Right lobe of liver (tissue), 6 donors: ENCODE measurements at places on chromosomes 13 and 19. TPM values are rescaled to one million over a fixed set of nuclear protein-coding genes. Genes with fewer than 3 reads are reported as not detected.

ERICH4 gene
- not detected for total RNA-seq

CBARP gene
- total RNA-seq, result 0.15 TPM

DNA sequence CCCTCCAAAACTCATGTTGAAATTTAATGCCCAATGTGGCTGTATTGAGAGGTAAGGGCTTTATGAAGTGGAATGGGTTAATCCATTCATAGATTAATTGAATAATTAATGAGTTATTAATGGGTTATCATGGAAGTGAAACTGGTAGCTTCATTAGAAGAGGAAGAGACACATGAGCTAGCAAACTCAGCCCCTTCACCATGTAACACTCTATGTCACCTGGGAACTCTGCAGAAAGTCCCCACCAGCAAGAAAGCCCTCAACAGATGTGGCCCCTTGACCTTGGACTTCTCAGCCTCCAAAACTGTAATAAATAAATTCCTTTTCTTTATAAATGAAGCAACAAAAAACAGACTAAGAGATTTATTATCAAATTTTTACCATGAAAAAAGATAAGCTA lies 223.5 kb downstream of the KLF12 start:
- no peak for DNase-seq

PRTN3 gene
- not detected for total RNA-seq

DNA sequence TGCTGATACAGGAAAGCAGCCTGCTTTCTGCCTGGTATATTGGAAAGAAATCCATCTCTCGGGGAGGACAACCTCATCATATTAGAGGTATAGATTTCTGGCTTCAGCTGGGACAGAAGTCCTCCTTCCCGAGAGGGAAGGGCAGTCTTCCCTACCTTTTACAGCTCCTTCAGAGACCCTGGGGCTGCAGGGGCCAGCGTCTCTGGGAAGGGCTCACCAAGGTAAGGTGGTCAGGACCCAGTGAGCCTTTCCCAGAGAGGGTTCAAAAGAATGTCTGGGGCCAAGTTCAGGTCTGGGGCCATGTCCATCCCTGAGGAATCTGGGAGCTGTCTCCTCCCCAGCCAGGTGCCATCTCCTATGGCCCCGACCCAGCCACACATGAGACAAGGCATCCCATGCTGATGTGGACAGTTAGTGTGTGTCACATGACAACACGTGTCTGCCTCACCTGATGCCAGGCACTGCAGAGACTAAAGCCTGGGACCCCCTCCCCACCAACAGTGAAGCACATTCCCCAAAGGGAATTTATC lies 136.4 kb downstream of the URI1 start:
- DNase-seq, result peak; percentile 22

- no peak for DNase-seq
Measured at GRCh38 chr19:40690050-40690692, at the start of gene NUMBL. TSS of gene NUMBL (minus strand) at chr19:40690651. CDS start at chr19:40690483, 168 bp downstream.

CYP2A7 gene
- 396 TPM for total RNA-seq

DNA sequence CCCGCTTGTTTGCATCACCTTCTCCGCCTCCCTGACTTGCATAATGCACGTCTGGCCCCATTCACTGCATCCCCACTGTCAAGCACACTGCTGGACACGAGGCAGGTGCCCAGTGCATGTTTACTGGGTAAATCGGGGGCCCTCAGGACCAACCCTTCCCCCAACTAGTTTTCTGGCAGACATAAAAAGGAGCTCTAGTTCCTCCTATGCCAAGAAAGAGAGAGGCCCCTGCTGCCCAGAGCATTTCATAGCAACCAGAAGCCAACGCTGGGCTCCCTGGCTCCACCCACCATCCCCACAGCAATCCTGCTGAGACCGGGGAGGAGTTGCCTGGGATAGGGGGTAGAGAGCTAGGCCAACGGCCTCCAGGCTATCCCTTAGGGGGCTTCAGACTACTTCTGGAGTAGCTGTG lies 23.2 kb downstream of the ANKRD27 start:
- DNase-seq, result no peak

FXYD7 gene
- not detected for total RNA-seq

- peak; percentile 74 for DNase-seq
Measured at GRCh38 chr13:40786568-40786996, 2.8 kb upstream of the SLC25A15 start.

DNA sequence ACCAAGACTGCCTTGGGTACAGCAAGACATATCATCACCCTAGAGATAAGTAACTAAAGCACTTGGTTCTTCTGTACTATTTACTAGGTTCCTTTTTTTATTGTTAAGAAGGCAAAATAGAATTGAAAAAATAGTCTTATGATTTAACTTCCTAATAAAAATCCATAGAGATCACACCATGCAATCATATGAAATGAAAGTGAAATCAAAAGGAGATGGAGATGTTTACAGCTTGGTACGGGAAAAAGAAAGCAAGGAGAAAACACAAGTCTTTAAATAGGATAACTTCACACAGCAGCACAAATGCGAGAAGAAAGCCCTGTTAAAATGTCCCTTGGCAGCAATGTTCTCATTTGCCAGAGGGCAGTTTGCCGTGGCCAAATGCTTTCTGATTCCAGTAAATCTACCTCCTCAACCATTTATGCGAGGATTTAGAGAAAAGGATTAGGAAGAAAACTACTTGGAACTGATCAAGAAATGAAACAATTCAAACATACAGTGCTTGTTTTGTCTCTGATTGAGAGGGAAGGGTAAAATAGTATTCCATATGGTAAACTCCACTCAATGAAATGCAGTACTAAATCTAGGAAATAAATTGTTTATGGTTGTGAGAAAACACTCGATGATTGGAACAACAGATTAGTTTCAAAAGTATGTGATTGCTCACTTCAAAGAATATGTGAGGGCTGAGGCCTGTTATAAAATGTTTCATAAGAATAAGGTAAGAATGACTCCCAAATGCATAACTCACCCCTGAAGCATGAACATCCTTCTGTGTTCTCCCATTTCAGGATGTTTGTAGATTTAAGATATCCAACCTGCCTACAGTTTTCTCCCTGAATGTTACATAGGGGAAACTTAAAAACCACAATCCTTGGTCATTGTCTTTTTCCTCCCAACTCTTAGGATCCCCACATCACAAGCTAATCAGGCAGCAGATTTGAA lies 487.8 kb downstream of the DACH1 start:
- DNase-seq, result no peak

- peak; percentile 91 for DNase-seq
Measured at GRCh38 chr13:30673669-30674521, 56.2 kb downstream of the USPL1 start.

GRCh38 chr13:32320528-32320927 lies 5.2 kb downstream of the BRCA2 start:
- no peak for DNase-seq

ZNF723 gene
- total RNA-seq, result not detected

NKG7 gene
- total RNA-seq, result 4.0 TPM

DNA sequence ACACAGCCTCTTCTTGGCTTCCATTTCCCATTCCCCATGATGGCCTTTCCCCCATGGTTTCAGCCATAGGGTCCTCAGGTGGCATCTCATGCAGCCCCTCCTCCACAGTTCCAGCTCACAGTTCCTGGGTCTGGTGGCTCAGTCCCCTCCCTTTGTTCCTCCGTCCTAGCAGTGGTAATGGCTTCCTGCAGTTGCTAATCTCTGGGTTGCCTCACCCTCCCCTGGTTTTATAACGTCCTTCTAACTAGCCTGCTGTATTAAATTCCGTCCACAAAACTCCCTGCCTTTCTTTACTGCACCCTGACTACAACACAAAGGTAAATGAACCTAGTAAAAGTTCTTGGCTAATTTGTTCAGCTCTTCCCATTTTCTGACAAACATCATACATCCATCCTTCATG lies 30.9 kb downstream of the CCDC70 start:
- no peak for DNase-seq

GRCh38 chr13:40813667-40814454 lies 24.4 kb downstream of the SLC25A15 start:
- no peak for DNase-seq

- no peak for DNase-seq
Measured at GRCh38 chr13:43880214-43880855, 631 bp downstream of the LACC1 start.

- no peak for DNase-seq
Measured at GRCh38 chr19:13045812-13046211, 50.5 kb downstream of the NFIX start.

GRCh38 chr13:104854698-104855097 lies 1680.8 kb downstream of the EFNB2 start:
- DNase-seq, result no peak

APC2 gene
- 0.13 TPM for total RNA-seq

PEG3 gene
- total RNA-seq, result 4.7 TPM

F7 gene
- total RNA-seq, result 147 TPM

DNA sequence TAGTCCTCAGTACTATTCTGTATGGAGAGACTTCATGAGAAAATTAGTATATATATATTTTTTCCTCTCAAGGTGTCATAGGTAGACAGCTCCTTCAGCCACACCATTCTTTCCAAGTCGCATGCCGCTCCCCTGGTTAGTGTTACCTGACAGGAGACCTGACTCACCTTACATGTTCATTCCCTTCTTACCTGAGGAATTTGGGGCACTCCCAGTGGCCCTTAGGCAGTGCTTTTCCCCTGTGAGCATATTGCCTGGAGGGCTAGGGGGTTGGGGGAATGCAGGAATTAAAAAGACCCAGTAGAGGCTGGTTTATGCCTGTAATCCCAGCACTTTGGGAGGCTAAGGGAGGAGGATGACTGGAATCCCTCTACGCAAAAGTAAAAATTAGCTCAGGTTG lies 9.0 kb upstream of the ACTN4 start:
- DNase-seq, result no peak

DNA sequence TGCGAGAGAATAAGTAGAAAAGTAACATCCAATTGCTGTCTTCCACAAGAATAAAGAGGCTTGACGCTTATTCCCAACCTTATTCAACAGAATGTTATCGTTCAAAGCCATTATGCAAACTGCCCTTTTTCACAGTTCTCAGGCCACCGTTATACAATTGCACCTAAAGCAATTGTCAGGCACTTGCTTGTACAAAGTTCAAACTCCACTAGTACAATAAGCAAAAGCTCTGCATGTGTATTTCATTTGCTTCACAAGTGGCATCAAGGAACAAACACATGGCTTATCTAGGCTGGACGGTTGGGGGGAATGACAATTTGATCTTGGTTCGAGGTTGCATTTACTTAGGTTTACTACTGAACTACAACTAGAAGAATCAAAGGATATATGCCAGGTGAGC lies 815.6 kb downstream of the EFNB2 start:
- no peak for DNase-seq

GRCh38 chr13:37340901-37341670 lies 235.6 kb upstream of the CSNK1A1L start:
- no peak for DNase-seq

GRCh38 chr13:98599502-98600328 lies 22.8 kb upstream of the STK24 start:
- no peak for DNase-seq

- no peak for DNase-seq
Measured at GRCh38 chr13:113460599-113460998, 7.3 kb upstream of the ADPRHL1 start.

- DNase-seq, result no peak
Measured at GRCh38 chr19:18710996-18711751, 27.7 kb downstream of the CRTC1 start.

DNA sequence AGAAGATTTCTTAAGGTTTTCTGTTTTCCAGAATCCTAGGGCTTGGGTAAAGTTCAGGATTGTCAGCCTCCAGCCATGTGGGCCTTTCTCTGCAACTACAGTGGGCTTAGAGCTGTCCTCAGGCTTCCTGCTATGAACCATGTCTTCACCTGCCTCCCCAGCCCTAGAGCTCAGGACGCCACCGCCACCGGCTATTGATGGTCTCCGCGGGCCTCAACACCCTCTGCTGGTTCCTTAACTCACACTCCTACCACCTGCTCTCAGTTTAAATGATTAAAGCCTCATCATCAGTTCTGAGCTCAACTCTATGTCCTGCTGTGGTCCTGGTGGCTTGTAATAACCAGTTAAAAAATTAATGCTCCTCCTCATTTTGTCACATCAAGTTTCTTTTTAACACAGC lies 221.0 kb downstream of the EFNB2 start:
- no peak for DNase-seq

DNA sequence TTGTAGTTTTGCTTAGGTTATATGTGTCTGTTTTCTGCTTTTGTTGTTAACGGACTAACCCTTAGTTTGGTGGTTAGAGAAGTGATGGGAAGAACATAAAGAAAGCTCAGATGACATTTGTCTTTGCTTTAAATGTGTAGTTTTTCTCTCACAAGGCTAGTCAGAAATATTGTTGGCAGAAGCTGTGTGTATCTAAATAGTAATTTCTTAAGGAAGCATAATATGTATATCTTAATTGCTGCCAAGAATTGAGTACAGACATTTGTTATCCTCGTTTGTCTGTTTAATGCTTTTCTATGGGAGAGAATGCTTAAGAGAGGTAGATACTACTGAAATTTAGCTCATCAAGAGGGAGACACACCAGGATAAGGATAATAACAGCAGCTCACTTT lies 2.7 kb downstream of the RGCC start:
- no peak for DNase-seq

GRCh38 chr13:67474115-67474514 lies 244.0 kb upstream of the PCDH9 start:
- DNase-seq, result no peak

DNA sequence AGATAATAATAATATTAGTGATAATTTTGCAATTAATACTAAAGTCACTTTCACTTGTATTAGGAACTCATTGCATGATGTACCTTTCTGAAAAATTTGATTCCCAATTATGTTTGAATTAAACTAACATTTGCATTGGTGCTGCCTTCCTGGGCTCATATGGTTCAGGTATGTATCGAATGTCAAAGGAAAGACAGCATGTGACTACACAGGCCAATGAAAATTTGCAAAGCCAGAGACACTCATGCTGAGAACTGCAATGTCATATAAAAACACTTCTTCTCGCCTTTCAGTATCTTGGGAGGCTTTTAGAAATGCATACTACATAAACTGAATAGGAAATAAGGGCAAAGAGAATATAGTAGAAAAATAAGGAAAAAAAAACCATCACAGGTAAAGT lies 44.3 kb downstream of the RAP2A start:
- DNase-seq, result no peak

DNA sequence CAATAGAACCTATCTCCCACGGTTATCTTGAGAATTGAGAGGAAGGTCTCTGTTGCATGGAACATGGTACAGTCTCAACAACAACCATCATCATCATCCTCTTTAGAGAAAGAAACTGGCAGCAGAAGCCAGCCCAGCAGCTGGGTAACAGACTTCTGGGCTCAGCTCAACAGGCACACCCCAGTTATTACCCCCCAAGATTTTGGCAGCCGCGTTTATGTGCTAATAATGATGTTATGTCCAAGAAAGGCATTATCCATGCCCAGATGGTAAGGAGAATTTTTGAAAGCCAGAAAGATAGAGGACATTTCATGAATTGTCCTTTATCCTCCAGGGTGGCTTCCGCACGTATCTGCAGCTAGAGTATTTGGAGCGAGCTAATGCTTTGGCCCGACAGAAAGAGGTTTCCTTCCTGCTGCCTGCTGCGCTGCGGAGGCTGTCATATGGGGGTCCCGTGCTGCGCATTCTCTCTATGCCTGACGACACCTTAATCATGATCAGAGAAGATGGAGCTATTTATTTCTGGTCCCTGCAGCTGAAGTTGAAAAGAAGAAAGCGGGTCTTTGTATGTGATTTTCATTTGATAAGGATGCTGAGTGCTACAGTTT lies 89.9 kb downstream of the TEX26 start:
- DNase-seq, result no peak

SIGLEC11 gene
- total RNA-seq, result 2.1 TPM

CYP4F11 gene
- 93.9 TPM for total RNA-seq
